ENCODE measurements at places on chromosomes 16 and 17.

DNA sequence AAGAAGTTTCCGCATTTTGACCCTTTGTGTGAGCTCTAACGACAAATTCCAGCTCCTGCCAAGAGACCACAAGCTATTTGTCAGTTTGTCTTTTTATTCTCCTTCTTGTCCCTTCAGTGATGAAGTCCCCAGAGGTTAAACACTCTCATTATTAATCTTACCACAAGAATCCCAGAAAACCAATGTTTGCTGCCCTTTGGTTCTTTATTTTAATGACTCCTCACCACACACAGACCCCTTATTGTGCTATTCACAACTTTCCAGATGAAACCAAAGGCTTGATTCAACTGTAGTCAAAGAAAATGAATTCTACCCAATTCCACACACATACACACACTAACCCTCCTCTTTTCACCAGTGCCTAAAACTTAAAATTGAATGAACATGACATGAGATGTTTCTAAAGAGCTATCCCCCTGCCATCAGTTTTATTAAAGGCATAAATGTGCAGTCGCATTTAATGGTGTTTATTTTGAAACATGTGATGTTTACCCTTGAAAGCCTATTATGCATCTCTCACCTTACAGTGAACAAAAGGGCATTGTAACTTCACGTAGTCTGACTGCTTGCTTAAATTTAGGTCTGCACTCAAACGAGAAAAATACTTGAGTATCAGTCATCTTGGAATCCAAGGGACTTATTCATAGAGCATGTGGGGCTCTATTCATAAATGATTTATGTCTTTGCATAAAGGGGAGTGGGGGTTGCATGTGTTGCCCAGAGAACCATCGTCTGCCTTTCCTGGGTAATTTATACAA is 44.1 kb downstream of the PCTP start:
- no peak for DNase-seq

- no peak for DNase-seq
These were observed 85.7 kb upstream of the NUDT7 start for GRCh38 chr16:77636615-77637014.

DNA sequence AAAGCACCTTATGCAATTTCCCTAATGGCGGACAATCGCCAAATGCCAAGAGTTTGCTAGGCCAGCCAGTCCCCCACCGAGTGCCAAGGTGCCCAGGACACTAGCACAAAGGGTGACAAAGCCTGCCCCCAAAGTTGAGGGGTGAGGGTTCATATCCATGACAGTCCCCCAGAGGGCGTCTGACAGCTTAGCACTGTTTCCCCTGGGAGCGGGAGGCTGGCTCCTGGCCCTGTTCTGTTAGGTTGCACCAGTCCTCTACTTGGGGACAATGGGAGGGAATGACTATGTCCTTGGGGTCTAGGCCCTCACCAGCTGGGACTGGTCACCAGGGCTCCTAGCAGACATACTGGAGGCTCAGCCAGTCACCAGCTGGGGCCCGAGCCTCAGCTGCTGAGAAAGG is 66.9 kb downstream of the MYO18A start:
- no peak for DNase-seq

DNA sequence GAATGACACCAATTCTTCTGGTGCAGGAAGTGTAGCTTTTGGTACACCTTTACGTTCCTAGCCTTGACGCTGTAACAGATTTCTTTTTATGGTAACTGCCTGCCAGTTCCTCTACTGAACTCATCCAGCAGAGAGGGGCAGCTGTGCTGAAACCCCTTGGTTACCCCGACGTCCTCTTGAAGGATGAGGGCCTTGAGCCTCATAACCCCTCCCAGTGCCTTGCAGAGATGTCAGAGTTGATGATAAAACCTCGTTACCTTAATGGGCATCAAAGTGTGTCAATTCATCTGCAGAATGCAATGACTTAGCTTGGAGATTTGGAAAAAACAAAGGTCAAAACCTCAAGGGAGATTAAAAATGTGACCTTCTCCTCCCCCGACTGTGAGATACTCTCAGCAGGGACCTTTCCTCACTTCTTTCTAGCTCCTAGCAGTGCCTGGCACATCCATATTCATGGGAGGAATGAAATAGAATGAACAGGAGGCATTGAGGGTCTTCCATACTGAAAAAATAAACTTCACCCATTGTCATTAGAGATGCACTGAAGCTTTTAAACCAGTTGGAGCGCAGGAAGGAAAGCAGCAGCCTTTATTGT is 69.2 kb downstream of the SDR42E1 start:
- no peak for DNase-seq

DNA sequence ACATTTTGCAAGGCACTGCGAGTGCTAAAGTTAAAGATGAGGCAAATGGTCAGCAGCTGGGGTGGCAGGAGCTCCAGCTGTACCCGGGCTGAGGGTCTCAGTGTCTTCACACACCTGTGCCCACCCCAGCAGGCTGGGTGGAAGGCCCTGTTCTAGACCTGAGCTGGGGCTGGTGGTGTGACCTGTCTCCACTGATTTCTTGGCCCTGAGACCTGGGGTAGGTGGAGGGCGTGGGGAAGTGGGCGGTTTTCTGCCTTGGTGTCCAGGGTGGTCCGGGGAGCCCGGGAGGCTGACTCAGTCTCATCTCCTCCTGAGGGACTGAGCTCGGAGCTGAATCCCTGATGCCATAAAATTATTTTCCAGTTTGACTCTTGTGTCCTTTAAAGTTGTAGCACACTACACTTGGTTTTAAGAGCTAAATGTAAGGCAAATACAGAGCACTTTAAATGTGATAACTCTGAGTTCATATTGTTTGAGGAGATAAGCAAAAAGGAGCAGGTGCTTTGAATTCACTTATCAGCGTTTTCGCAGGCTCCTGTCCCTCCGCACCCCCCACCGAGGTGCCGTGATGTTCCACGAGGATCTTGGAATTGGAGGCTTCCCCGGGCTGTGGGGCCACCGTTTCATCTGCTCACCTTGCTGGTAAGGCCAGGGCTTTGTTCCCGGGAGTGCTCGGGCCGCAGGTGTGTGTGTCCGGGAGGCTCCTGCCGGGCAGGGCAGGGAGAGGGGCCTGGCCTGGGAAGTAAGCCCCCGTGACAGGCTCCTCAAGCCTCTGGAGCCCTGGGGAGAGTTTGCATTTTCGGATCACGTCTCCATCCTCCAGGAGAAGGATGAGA is 117.0 kb downstream of the AATF start:
- DNase-seq: no peak

- no peak for DNase-seq
These were observed 12.2 kb downstream of the SLC13A5 start for GRCh38 chr17:6700948-6701307.

DNA sequence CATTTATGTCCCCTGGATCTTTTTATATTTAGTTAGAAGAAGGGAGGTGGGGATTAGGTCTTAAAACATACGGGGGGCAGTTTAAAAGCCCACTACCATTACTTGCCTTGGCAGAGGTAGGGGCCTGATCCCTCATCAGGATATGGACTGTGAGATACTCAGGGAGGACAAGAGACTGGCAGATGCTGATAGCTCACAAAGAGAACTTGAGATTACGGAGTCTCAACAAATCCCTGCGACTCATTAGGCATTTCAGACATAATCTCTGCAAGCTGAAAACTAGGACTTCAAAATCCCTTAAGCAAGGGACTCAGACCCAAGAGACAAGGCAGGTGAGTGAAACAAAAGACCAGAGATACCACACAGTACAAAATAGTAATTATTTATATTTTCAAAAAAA is 23.2 kb downstream of the NXPH3 start:
- DNase-seq: no peak

GRCh38 chr16:82201351-82201750 is 31.3 kb upstream of the MPHOSPH6 start:
- no peak for DNase-seq

- DNase-seq: no peak
These were observed 33.9 kb downstream of the BAHCC1 start for GRCh38 chr17:81428948-81429774.

DNA sequence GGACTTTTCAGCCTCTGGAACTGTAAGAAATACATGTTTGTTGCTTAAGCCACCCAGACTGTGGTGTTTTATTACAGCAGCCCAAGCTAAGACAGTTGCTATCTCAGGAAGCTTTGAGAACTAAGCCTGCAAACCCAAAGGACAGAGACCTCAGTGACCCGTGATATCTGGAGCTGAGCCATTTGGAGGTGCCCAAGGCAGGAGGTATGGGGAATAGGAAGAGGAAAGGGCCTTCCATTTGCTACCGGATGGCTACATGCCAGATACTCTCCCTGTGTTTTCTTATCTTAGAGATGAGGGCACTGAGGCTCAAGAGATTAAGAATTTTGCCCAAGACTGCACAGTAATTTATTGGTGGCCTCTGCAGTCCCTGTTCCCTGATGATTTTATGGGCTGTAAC is 622.1 kb upstream of the CDH5 start:
- no peak for DNase-seq

DNA sequence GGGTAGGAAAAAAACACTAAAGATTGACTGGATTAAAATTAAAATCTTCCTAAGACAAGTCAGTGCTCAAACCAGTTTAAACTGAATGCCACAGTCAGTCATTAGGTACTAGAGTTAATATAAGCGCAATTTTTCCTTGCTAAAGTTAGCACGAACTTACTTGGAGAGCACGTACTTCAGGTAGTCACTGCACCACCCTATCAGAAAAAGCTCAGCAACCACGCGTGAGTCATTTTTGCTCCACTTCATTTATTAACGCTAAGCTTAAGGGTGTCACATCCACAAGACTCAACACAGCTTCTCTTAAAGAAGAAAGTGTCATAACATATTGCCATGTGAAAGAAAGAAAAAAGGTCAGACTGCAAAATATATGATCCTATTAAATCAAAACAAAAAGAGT is 53.1 kb downstream of the TEX2 start:
- no peak for DNase-seq

DNA sequence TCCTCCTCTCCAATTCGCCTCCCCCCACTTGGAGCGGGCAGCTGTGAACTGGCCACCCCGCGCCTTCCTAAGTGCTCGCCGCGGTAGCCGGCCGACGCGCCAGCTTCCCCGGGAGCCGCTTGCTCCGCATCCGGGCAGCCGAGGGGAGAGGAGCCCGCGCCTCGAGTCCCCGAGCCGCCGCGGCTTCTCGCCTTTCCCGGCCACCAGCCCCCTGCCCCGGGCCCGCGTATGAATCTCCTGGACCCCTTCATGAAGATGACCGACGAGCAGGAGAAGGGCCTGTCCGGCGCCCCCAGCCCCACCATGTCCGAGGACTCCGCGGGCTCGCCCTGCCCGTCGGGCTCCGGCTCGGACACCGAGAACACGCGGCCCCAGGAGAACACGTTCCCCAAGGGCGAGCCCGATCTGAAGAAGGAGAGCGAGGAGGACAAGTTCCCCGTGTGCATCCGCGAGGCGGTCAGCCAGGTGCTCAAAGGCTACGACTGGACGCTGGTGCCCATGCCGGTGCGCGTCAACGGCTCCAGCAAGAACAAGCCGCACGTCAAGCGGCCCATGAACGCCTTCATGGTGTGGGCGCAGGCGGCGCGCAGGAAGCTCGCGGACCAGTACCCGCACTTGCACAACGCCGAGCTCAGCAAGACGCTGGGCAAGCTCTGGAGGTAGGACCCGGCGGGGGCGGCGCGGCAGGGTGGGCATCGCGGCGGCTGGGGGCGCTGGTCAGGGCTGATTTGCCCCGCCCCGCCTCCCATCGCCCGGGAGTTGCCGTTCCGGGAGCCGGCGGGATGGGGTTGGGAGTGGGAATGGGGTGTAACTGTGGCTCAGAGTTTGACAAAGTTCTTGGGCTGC is 567 bp downstream of the SOX9 start:
- no peak for DNase-seq

DNA sequence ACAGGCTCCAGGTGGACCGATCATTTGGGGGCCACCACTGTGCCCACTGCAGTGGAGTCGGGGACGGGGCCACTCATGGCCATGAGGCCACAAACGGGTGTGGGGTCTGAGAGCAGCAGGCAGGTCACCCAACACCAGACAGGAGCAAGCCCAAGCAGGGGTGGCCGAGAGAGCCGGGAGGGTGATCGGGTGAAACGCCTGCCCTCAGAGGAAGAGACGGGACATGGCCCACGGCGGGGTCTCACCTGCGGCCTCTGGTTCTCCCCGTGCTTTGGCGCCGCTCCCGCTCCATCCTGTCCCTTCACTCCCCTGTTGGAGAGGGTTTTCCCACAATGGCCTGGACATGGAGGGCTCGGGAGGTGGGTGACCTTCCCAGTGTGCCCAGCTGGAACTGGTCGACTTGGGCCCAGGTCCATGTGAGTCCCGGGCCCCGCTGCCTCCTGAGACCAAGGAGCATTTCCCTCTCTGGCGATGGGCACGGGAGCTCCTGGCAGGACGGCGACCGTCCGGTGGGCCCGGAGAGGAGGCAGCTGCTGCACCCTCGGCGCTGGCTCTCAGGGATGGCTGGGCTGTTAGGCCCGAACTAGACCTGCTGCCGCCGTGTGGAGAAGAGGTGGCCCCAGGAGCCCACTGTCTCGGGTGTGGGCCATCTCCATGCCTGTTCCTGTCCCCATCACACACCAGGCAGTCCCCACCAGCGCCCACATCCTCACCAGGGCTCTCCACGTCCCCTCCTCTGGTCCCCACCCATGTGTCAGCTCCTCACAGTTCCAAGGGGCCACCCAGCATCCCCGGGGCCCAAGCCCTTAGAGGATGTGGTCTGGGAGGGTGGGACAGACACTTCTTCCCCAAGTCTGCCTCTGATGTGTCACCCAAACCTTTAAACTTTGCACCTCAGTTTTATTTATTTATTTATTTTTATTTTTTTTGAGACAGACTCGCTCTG is 13.4 kb upstream of the BAHCC1 start:
- DNase-seq: peak; percentile 62

DNA sequence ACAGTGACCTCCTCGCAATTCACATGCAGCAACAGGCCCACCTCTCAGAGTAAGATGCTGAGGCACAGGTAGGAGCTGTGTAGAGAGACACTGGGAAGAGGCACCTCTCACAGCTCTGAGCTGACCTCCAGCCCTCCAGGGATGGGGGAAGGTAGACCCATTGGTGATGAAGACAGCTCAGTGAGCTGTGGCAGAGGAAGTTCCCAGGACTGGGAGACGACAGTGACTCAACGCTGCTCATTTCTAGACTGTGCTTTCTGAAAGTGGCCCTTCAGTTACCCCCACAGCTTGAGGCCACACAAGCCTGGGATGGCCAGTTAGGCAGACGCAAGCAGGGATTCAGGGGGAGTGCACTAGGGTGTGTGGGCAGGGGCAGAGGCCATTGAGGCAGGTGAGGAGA is 2073.2 kb downstream of the TP53TG3F start:
- no peak for DNase-seq

GRCh38 chr16:3748307-3748706 is 31.0 kb upstream of the TRAP1 start:
- no peak for DNase-seq

All from NK-92 treated with Interleukin-12 subunit alpha and Interleukin-12 subunit beta, amount 100 ng/mL, for 24 hours (cell line).